NCI-H82 (cell line): ENCODE measurements at places on chromosomes 3 and 15.

DNA sequence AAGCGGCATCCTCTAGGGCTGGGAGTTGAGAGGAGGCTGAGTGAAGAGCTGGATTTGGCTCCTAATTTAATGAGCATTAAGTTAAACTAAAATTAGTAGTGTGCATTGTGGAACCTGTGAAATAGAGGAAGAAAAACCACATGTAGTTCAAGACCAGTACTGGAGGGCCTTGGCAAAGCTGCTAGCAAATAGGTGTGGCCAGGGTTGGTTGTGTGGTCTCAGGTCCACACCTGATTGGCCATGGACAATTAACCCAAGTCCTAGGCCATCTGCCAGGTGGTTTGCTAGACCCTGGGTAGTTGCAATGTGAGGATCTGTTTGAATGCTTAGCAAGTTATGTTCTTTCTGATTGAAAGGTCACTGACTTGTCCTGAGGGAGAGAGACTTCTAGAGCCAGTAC lies 275.5 kb downstream of the PDCD6IP start:
- peak; percentile 8 for DNase-seq

GRCh38 chr3:29718661-29719065 lies 437.8 kb downstream of the RBMS3 start:
- no peak for DNase-seq

DNA sequence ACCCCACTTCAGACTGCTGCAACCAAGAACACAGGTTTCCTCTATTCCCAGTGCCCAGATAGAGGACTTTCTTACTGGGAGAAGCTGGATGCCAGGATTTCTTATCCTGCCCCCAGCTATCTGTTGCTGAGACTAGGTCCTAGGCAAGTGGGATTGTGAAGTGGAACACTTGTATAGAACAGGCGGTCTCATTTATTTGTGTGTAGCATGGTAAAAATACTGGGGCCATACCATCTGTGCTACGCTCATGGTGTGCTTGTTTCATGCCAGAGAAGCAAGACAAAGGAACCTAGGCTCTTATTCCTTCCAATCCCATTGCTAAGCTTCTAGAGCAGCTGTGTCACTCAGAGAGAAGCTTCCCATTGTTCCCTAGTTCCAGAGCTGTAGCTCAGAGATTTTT lies 191.5 kb upstream of the EPHA6 start:
- peak; percentile 29 for DNase-seq

DNA sequence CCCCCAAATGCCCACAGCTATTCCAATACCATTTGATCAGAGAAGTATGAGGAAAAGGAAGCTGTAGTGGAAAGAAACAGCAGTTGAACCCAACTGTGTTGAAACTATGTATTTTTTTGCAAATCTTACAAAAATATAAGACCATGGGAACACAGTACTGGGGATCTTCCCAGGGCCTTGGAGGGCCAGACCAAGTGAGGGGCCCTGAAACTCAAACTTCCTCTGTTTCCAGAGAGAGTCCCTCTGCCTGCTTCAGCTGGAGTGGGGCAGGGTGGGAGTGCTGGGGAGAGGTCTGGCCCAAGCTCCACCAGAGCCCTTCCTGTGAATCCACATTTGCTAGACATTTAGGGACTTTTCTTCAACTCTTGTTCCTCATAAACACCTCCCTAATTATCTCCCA lies 263.9 kb downstream of the CHST2 start:
- no peak for DNase-seq

- no peak for DNase-seq
These were observed 541.6 kb upstream of the ALCAM start for GRCh38 chr3:104825116-104825515.

DNA sequence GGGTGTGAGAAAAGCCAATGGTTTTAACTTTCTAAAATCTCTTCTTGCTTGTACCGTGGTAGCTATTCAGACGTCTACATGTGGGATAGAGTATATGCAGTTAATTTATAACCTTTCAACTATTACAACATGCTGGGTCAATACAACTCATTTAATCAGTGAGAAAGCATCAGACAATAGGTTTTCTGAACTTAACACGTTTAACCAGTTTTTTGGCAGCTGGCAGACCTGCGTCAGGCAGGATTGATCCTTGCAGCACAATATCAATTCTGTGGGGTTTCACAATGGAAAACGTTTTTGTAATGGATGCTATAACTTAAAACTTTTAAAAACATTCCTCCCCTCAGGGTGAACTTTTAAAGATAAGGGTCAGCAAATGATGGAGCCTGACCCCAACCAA lies 6.5 kb downstream of the GNB5 start:
- no peak for DNase-seq

GRCh38 chr3:146241523-146242240 lies 9.2 kb downstream of the PLSCR4 start:
- DNase-seq, result no peak

- peak; percentile 94 for DNase-seq
These were observed 371 bp upstream of the CLSTN2 start for GRCh38 chr3:139934613-139935015.

DNA sequence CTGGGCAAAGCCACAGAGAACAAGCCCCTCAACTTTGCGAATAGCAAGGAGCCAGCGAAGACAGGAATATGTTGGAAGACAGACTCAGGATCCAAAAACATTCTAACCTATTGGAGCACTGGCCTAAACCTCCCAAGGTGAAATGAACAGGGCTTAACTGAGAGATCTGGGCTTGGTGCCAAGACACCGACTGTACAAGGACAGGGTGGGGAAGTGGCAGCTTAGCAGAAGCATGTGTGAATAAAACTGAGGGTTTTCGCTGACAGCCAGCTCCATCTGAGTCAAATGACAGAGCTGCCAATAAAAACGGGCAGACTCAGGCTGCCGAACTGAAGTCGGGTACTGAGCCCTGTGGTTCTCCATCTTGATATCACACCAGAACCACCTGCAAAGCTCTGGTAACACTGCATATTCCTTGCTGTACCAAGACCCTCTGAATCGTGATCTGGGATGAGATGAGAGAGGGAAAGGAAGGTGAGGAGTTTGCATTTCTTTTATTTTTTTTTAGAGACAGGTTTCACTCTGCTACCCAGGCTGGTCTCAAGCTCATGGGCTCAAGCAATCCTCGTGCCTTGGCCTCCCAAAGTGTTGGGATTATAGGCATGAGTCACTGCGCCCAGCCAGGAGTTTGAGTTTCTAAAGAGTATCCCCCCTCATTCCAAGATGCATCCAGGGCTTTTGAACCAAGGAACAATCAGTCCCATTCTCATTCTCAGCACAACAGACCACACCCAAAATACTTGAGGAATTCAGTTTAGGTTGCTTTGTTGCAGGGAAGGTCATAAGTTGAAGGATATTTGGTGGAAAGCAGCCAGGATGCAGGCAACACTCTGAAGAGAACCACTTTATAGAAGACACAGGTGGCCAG lies 6.0 kb upstream of the PLCB2 start:
- DNase-seq, result peak; percentile 97

DNA sequence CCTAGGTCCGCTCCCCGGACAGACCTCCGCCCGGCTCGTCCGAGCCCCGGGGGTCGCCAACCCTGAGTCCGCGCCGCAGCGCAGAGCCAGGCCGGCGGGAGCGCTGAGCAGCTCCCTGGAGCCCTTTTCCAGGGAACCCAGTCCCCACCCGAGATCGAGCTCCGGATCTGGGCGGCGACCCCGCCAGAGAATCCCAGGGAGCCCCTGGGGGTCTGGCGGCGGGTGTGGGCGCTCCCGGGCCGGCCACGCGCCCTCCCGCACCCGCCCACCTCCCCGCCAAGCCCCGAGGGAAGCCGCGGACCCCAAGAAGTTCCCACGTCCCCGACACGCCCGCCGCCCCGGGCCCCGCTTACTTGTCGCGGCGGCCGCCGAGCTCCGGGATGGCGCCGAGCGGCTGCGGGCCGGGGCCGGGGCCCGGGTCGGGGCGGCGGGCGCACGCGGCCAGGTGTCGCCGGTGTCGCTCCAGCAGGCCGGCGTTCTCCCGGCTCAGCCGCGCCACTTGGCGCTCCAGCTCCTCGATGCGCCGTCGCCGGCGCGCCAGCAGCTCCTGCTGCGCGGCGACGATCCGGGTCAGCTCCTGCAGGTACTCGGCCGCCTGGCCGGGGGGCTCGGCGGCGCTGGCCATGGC lies 137.7 kb downstream of the NUP210 start:
- DNase-seq, result peak; percentile 35

GRCh38 chr15:31263751-31264558 lies 62.7 kb upstream of the KLF13 start:
- DNase-seq, result no peak

DNA sequence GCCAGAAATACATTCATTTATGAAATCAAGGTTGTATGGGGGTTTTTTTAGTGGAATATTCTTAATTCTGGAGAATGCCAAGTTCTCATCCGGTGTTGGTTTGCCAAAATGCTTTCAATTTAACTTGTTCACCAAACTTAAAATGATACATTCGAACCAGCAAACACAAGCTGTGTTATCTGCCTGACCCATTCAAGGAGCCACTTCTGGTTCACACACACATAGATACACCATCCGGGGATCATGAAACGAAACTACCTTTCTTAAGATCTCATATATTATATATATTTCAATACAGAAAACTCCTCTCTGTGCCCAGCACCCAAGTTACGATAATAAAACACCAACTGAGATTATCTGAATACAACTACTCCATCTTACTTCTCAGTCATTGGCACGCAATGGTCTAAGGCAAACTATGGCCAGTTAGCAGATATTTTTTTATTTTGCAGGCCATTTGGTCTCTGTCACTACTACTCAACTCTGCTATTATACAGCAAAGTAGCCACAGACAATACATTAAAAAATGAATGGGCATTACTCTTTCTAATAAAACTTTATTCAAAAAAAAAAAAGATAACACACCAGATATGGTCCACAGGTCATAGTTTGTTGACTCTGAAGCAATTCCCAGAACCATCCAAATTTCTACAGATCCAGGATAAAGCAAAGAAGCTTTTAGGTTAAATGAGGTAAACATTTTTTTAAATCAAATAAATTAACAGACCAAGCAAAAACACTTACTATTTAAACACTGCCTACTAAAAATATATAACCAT lies 89.6 kb downstream of the TBL1XR1 start:
- no peak for DNase-seq

DNA sequence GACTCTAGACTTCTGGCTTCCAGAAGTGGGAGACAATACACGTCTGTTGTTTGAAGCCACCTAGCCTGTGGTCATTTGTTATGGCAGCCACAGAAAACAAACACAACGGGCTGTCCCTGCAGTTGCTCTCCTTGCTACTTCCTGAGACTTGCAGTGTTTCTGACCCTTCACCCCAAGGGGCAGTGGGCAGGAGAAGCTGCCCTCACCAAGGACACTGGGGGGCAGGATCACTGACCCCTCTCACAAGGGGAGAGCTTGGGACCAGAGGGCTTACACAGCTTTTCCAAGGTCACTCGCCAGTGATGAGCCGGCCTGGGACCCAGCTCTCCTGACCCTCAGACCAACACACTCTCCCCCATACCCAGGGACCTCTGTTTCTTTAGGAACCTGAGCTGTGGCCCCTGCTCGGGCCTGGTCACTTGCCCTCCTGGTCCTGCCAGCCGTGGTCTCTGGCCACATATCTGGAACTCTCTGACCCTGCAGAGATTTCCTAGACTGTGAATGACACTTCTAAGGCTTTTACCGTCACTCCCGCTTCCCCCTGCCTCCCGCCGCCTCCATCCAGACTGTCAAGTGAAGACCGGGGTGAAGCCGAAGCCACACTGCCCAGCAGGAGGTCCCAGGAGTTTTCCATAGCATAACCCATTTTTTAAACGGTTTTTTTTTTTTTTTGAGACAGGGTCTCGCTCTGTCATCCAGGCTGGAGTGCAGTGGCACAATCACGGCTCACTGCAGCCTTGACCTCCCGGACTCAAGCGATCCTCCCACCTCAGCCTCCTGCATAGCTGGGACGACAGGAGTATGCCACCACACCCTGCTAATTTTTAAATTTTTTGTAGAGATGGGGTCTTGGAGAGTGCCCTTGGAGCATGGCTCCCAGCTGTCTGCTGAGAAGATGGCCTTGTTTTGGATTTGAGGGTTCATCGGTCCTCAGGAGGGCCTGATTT lies 4.4 kb downstream of the ATP2B2 start:
- no peak for DNase-seq

- no peak for DNase-seq
These were observed 254.5 kb upstream of the ROPN1 start for GRCh38 chr3:124246376-124246775.

GRCh38 chr3:188584162-188584529 lies 430.2 kb downstream of the LPP start:
- DNase-seq, result no peak

DNA sequence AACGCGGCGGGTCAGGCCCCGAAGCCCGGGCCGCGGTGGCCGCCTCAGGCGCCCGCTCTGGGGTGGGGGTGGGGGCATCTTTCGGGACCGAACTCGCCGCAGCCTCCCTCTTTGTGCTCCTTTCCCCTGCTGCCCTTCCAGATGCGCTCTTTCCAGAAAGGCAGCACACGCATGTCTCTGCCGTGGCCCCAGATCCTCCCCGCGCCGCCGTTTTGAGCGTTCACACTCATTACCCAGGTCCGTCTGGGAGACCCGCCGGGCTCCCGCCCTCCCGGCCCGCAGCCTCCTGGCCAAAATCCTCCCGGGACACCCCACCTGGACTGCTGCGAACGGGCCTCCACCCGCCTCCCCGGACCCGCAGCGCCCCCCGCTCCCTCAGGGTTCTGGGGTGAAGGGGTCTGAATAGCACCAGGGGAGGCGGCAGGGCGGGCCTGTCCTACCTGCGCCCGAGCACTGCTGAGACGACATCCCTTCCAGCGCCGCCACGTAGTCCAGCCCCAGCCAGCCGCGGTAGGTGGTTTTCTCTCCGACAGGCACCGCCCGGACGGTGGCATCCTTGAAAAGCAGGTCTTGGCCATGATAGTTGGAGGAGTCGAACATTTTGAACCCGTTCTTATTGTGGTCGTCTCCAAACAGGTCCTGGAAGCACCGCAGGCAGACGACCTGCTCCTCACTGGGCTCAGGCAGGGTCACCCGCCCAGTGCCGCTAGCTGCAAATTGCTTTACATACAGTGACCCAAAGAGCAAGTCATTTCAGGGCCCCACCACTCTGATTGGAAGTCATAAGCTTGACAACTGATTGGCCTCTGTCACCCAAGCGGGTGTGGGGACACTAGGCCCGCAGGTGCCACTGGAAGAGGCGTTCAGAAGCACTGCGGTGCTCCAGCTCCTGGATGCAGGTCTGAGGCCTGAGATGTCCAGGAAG lies 25.9 kb downstream of the MELTF start:
- DNase-seq, result peak; percentile 64

DNA sequence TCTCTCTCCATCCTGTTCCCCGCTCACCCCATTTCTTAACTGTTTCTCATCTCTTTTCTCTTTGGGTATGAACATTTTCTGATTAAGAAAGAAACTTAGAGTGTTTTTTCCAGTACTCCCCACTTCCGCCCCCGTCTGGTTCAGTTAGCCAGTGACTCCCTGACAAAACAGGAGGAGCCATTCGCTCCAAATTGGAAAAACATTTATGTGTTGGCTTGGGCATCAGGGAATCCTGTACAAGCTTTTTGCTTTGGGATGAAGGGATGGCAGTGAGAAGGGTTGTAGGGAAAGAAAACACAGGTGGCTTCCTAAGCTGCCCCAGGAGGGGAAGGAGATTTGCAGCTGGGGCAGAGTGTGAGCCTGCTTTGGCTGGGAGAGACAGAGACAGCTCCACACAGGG lies 47.0 kb downstream of the BOC start:
- peak; percentile 28 for DNase-seq
